ENCODE measurements at places on chromosomes 16 and 17.

- DNase-seq = no peak
Measured at GRCh38 chr17:32567086-32567485, 80.3 kb downstream of the CDK5R1 start.

- peak; percentile 80 for DNase-seq
Measured at GRCh38 chr16:9159839-9160550, 68.6 kb downstream of the HAPSTR1 start.

GRCh38 chr16:4245077-4245791 is 3.4 kb upstream of the SRL start:
- no peak for DNase-seq

- no peak for DNase-seq
Measured at GRCh38 chr17:74920642-74921025, 2.4 kb downstream of the USH1G start.

DNA sequence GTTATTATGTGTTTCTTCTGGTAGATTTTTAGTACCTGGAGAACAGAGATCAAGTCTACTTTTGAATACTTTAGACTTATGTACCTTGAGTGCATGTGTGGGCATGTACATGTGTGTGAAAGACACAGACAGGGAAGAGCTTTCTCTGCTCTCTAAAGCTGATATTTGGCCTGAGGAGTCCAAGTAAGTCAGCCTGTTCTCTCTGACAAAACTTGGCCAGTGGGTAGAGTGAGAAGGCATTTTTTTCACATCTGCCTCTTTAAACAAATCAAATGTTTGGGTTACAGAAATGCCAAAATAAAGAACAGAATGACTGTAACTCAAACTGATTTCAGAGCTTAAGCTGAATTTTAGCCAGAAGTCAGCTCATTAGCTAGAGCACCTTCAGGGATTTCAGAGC is 309.7 kb upstream of the DYNLRB2 start:
- peak; percentile 62 for DNase-seq

DNA sequence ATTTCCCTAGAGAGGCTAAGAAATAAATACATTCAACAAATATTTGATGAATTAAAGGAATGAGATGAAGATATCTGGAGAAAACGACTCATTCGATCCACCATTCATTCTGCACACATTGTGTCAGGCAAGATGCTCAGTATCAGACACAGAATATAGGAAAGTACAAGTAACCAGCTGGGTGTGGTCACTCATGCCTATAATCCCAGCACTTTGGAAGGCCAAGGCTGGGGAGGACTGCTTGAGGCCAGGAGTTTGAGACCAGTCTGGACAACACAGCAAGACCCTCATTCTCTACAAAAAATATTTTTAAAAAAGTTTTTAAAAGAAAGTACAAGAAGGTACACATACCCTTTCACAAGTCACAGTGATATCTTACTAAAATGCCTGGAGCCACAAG is 42.3 kb downstream of the CRLF3 start:
- no peak for DNase-seq

GRCh38 chr16:5073279-5073629 is 1.6 kb downstream of the ALG1 start:
- no peak for DNase-seq

DNA sequence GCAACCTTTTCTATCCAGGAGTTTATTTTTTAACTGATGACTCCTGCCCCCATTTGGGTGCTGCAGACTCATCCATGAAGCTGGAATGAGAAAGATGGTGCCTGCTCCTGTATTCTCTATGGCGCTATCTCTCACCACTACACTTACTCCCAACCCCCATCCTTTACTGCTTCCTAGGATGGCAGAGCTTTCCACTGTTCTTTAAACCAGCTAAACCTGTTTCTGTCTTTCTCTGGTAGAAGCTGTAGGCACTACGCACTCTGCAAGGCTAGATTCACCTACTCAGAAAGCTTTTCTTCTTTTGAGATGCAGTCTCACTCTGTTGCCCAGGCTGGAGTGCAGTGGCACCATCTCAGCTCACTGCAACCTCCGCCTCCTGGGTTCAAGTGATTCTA is 47.0 kb downstream of the ADAMTS18 start:
- no peak for DNase-seq

GRCh38 chr16:53664724-53665345 is 38.8 kb downstream of the RPGRIP1L start:
- DNase-seq = peak; percentile 39

GRCh38 chr16:49727611-49728010 is 128.3 kb downstream of the ZNF423 start:
- DNase-seq = no peak

GRCh38 chr16:11465675-11466074 is 120.4 kb downstream of the RMI2 start:
- DNase-seq = no peak

DNA sequence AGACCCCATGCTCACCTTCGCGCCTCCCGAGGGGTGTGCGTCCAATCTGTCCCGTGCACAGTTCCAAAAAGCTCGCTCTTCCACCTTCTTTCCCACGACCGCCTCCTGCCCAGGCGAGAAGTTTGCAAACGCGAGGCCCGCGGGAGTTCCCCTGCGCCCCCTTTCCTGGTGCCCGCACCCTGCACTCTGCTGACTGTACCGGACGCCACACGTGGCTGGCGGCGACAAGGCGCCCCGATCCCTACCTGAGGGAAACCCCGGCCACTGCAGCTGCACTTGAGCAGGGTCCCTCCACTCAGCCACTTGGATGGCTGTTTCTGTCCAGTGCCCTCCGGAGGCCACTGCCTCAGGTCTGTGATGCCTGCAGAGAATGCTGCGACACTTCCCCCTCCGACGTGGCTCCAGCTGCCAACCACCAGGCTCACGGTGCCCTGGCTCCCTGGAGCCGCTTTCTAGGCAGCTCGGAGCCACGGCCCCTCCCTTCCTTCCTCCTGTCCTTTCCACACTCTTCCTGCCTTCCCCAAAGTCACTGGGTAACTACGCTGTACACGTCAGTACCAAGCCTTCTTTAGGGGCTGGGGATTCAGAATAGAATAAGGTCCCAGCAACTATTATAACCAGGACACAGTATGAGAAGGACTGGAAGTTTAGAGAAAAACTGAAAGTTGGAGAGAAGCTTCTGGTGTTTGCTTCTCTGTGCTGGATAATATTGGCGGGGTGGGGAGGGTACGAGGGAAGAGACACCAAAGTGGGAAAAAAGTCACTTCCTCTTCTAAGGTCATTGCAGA is at the start of gene MLKL:
TSS of gene MLKL (minus strand) at position 425 of the 788 bp plus-strand sequence. CDS start 5,105 bp downstream, outside the sequence.
- DNase-seq = peak; percentile 52

GRCh38 chr17:3963237-3964201 is 718 bp downstream of the ATP2A3 start:
- no peak for DNase-seq

- no peak for DNase-seq
Measured at GRCh38 chr16:76268824-76269223, 8.4 kb upstream of the CNTNAP4 start.

DNA sequence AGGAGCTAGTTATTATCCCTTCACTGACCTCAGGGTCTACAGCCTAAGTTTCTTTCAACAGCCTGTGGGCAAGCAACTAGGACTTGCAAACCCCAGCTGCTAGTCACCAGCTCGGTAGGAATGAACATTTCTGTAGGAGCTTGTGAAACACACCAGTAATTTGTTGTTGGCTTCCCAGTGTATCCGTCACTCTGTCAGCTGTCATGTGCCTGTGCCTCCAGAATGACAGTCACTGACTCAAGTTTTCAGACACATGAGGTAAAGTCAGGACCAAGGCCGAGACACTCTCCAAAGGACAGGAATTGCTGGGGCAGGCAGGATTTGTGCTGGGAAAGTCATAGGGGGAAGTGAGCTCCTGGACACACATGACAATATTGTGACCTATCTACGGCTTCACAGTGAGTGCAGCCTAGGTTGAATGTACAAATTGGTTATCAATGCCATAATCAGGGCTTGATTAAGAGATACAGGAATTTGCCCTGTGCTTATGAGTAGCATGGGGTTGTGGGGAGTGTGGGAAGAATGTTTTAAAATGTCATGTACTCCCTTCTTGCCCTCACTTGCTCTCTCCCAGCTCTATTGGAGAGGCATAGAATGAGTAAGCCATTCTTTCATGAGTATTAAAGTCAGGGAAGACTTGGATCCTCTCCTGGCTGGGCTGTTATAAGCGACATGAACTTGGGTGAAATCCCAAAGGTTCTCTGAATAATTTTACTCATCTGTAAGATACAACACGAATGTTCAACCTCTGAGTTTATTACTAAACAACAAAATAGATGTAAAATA is 391.4 kb downstream of the UTP18 start:
- no peak for DNase-seq

DNA sequence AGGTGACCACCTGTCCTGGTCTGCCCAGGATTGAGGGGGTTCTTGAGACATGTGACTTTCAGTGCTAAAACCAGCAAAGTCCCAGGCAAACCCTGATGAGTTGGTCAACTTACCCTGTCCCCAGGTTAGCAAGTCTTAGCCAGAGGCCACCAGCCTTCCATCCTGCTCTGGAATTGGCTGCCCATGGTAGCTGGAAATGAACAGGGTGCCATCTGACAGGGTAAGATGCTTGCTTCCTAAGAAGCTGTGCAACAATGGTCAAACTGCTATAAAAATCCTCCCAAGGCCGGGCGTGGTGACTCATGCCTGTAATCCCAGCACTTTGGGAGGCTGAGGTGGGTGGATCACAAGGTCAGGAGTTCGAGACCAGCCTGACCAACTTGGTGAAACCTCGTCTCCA is 22.8 kb upstream of the MTMR4 start:
- no peak for DNase-seq

DNA sequence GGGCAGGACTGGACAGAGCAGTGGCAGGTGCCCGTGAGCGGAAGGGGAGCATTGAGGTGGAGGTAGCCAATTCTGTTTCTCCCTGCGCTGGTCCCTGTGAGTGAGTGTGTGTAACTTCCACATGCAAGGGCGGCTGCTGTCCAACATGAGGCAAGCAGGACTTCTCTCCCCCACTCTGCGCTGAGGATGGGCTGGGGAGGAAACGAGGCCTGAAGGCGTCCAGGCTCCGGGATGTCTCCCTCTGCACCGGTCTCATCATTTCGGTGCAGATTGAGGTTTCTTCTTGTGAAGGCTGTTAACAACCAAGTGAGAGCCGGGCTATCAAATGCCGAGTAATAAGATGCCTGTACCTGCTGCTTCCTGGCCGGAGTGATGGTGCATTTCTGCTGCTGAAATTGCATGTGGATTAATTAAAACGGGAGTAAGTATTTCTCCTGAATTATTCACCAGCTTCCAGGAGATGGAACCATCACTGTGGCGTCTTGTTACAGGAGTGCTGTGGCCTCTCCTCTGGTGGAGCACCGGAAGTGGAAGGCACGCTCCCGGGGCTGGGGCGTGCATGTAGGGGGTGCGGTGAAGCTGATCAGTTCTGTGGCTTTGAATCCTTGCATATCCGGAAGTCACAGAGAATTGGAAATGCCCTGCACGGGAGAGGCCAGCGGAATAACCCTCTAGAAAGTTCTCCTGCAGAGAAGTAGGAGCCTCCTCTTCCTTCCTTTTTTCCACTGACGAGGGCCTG is 41.7 kb upstream of the MGAT5B start:
- DNase-seq = no peak

- no peak for DNase-seq
Measured at GRCh38 chr17:22128723-22129122, 436.4 kb downstream of the KCNJ18 start.

- peak; percentile 42 for DNase-seq
Measured at GRCh38 chr17:1143573-1143972, 36.2 kb downstream of the ABR start.

- no peak for DNase-seq
Measured at GRCh38 chr17:17379197-17379991, 76.2 kb downstream of the NT5M start.

- DNase-seq = no peak
Measured at GRCh38 chr17:32861981-32862380, 14.9 kb downstream of the MYO1D start.

GRCh38 chr16:85733155-85733838 is 17.6 kb downstream of the C16orf74 start:
- no peak for DNase-seq

GRCh38 chr16:87233928-87234327 is 83.3 kb downstream of the C16orf95 start:
- DNase-seq = peak; percentile 45

GRCh38 chr17:75869282-75870141 is 8.9 kb downstream of the TRIM47 start:
- DNase-seq = peak; percentile 71

DNA sequence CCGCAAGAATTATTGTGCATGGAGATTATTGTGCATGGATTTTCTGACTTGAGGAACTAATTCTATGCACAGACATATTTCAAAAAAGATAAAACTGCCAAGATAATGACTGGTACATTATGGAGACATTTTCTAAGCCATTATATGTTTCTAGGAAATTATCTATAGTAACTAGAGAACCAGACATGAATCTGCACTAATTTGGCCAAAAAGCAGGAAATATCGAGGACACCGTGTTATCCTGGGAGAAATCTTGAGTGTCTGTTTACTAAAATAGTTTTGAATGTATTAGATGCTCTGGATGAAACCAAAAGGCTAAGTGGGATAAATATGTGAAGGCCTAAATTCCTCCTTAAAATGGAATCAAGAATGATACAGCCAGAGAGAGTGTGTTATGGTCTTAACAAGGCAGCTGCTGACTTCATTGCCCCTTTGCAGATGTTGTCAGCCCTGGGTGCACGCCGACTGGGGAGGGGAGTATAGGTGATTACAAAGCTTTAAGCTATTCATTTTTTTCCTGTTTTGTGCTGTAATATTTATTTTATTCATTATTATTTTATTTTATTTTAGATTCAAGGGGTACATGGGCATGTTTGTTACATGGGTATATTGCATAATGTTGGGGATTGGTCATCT is 226.7 kb downstream of the UTP18 start:
- no peak for DNase-seq

DNA sequence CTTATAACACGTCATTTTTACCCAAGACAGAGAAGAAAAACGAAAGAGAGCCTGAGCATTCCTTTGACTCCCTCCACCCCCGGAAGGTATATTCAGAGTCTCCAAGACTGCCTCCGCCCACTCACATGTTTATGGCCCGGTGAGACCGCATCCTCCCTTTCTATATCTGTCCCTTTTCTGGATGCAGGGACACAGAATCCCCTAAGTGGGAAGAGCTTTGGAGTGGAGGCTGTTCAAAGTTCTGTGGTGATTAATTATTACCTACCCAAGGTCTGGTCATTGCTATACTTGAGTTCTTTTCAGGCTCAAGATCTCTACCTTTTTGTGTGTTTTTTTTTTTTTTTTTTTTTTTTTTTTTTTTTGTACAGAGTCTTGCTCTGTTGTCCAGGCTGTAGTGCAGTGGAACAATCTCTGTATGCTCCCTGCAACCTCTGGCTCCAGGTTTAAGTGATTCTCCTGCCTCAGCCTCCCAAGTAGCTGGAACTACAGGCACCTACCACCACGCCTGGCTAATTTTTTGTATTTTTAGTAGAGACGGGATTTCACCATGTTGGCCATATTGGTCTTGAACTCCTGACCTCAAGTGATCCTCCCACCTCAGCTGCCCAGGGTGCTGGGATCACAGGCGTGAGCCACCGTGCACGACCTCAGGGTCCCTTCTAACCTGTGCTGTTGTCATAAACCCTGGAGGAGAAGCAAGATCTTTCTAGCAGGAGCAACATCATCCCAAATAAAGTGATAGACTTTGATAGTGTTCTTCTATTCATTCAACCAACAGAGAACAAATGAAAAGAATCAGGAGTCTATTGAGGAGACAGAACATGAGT is 407.1 kb downstream of the WWOX start:
- no peak for DNase-seq

GRCh38 chr16:69834807-69835466 is 72.8 kb downstream of the WWP2 start:
- no peak for DNase-seq

- peak; percentile 14 for DNase-seq
Measured at GRCh38 chr17:64441772-64442540, 7.0 kb upstream of the MILR1 start.

Measured in AG08396 (cell line).